Upper lobe of left lung (tissue), 6 donors: ENCODE measurements at places on chromosomes 16 and 17.

DNA sequence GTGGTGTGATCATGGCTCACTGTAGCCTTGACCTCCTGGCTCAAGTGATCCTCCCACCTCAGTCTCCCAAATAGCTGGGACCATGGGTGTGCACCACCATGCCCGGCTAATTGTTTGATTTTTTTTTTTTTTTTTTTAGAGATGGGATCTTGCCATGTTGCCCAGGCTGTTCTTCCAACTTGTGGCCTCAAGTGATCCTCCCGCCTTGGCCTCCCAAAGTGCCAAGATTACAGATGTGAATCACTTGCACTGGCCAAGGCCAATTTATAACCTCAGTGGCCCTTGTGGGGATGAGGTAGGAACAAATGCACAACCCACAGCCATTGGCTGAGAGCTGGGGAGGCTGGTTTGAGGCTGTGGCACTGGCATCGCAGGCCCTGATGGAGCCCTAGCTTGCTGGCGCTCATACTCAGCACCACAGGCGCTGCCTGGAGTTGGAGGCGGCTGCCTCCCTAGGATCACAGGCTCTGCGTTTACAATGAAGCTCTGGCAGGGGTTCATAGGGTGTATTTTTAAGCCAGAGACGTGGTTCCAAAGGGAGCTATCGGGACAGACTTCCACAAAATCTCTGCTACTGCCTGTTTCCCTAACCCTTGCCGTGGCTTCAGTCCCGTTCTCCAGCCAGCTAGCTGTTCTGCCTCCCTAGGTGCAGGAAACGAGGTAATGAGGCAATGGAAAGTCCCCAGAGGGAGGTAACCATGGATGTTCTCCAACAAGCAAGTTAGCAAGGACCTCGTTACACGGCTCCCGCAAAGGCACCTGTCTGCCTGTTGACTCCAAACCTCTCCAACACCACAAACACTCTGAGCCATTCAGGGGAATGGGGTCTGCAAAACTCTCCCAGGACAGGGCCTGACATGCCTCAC lies 2.9 kb downstream of the ABCA3 start:
- no peak for DNase-seq

- no peak for DNase-seq
Measured at GRCh38 chr17:48472411-48473281, 42.6 kb upstream of the SKAP1 start.

- no peak for DNase-seq
Measured at GRCh38 chr16:85460252-85461021, 152.7 kb upstream of the GSE1 start.

GRCh38 chr17:66953630-66954020 lies 10.9 kb upstream of the CACNG4 start:
- DNase-seq, result no peak
